ENCODE measurements at places on chromosomes 1 and 21. TPM values are rescaled to one million over a fixed set of nuclear protein-coding genes. Genes with fewer than 3 reads are reported as not detected.

Gene CSF3R
- total RNA-seq: 5.7 TPM

Gene WDR77
- 17.8 TPM for total RNA-seq

Gene TDRD5
- total RNA-seq: not detected

Gene KCNJ15
- total RNA-seq: 1.9 TPM

Gene PLEKHN1
- total RNA-seq: 1.9 TPM

Gene ACBD3
- total RNA-seq: 26.9 TPM

Gene TRNP1
- 3.0 TPM for total RNA-seq

Gene PRR9
- not detected for total RNA-seq

Gene DNTTIP2
- 104 TPM for total RNA-seq

Gene WNT3A
- not detected for total RNA-seq

Gene PTPN22
- 104 TPM for total RNA-seq

Gene C1orf226
- total RNA-seq: 0.34 TPM

Gene KCNQ4
- 0.14 TPM for total RNA-seq

Gene PCAT6
- 1.5 TPM for total RNA-seq

Gene MROH9
- not detected for total RNA-seq

Gene KIAA0040
- total RNA-seq: 18.0 TPM

Gene FOXD2
- total RNA-seq: 1.1 TPM

Gene ZNF124
- 22.0 TPM for total RNA-seq

Gene FCN3
- total RNA-seq: not detected

Gene ADGRL4
- not detected for total RNA-seq

Gene SLAMF9
- total RNA-seq: not detected

Gene RHD
- 0.21 TPM for total RNA-seq

Measured in natural killer cell (primary cell).